ENCODE measurements at places on chromosomes 3 and 15. TPM values are rescaled to one million over a fixed set of nuclear protein-coding genes. Genes with fewer than 3 reads are reported as not detected.

GRCh38 chr3:24615177-24615576 is 120.5 kb upstream of the THRB start:
- DNase-seq, result no peak

- DNase-seq, result no peak
These were observed 511.6 kb upstream of the MDFIC2 start for GRCh38 chr3:70824078-70824477.

Gene ZBED2
- 0.42 TPM for polyA plus RNA-seq

Gene UMPS
- polyA plus RNA-seq, result 51.0 TPM

DNA sequence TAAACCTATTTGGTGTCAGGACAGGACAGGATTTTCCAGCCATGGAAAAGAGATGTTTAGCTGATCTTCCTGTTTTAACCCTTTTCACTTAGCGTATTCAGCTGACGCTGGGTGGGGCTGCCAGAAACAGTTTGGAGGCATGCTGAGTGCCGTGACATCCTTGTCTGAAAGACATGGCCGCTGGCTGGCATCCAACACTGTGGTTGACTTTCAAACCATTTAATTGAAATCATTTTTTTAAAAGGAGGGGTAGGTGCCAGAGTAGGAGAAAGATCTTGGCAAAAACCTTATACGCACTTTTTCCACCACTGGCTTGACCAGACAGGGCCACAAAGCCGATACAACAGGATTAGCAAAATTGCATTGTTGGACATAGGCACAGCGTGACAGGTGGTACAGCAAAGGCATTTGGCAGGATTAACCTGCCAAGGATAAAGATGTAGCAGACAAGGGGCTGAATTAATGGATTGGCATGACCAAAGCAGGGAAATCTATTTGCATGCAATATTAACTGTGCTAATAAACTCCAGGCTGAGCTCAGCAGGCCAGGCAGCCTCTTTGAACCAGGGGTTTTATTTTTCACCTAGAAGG is 131.8 kb upstream of the TOPAZ1 start:
- no peak for DNase-seq

- DNase-seq, result no peak
These were observed 276.2 kb upstream of the SGO1 start for GRCh38 chr3:20462226-20462625.

Gene TLE3
- 34.1 TPM for polyA plus RNA-seq

DNA sequence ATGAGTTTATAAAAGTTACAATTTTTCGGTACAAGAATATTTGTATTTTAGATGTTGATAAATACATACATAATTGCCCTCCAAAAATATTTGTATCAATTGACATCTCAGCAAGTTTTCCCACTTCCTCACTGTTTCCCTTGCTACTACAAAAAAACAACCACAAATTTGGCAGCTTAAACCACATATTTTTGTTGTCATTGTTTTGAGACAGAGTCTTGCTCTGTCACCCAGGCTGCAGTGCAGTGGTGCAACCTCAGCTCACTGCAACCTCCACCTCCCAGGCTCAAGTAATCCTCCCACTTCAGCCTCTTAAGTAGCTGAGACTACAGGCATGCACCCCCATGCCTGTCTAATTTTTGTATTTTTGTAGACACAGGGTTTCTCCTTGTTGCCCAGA is 162.8 kb upstream of the RARB start:
- DNase-seq, result no peak

- DNase-seq, result no peak
These were observed 871.8 kb upstream of the NR2F2 start for GRCh38 chr15:95458721-95459120.

- no peak for DNase-seq
These were observed 2.8 kb upstream of the SLC28A2 start for GRCh38 chr15:45249125-45249780.

DNA sequence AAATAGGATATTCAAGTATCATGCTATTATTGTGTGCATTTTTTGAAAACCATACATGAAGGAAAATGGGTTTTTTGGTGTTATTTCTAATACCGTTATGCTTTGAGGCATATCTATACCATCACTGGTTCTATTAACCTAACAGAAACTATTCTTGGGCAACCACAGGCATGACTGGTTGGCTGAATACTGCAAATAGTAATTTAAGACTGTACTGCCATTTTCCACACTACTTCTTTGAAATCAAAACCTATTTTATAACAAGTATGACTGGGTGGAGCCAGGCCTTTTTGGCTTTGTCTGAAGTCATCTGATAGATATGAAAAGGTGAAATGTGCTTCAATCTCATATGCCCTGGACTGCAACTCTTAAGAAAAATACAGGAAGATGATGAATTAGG is 115.1 kb downstream of the ULK4 start:
- DNase-seq, result no peak

GRCh38 chr3:67685499-67685898 is 31.1 kb upstream of the SUCLG2 start:
- no peak for DNase-seq

GRCh38 chr3:79111375-79112052 is 656.3 kb downstream of the ROBO1 start:
- no peak for DNase-seq

DNA sequence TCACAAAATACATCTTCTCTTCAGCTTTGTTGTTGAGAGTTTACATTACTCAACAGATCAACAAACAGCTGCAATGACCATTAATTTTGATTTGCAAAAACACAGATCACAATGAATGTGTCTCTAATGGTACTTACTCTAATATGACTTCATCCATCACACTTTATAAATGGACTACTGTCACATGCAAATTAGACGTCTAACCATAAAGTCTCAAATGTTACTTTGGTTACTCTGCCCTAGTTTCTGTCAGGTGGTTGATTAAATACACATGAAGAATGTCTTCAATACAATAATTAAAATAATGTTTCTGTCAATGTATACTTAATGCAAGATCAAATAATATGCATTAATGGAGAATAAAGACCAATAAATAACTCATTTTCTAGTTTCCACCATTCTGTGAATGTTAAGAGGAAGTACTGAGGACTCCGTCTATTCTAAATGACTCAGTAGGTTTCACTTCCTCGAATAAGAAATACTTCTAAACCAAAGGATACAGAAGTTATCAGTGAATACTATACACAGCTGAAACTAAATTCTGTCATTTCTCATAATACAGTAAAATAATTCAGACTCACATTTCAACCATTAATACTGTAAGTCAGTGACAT is 145.8 kb downstream of the CBLB start:
- DNase-seq, result no peak

DNA sequence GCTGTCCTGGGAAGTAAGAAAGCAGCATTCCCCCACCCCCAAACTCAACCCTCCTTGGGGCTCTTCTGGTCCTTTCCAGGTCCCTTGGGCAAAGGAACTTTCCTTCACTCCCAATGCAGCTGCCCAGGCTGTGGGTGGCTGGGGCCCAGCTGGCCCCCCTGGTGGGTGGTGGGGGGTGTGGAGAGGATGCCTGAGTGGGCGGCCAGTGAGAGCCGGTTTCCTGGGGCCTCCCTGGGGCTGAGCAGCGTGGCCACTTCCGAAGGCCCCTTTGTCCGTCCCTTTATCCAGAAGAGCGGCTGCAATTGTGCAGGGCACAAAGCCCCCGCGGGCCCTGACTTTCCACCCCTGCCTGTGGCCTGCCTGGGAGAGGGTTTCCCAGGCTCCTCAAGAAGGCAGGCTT is 61.0 kb downstream of the RHCG start:
- DNase-seq, result no peak

GRCh38 chr3:158762701-158763100 is 30.4 kb upstream of the RARRES1 start:
- no peak for DNase-seq

DNA sequence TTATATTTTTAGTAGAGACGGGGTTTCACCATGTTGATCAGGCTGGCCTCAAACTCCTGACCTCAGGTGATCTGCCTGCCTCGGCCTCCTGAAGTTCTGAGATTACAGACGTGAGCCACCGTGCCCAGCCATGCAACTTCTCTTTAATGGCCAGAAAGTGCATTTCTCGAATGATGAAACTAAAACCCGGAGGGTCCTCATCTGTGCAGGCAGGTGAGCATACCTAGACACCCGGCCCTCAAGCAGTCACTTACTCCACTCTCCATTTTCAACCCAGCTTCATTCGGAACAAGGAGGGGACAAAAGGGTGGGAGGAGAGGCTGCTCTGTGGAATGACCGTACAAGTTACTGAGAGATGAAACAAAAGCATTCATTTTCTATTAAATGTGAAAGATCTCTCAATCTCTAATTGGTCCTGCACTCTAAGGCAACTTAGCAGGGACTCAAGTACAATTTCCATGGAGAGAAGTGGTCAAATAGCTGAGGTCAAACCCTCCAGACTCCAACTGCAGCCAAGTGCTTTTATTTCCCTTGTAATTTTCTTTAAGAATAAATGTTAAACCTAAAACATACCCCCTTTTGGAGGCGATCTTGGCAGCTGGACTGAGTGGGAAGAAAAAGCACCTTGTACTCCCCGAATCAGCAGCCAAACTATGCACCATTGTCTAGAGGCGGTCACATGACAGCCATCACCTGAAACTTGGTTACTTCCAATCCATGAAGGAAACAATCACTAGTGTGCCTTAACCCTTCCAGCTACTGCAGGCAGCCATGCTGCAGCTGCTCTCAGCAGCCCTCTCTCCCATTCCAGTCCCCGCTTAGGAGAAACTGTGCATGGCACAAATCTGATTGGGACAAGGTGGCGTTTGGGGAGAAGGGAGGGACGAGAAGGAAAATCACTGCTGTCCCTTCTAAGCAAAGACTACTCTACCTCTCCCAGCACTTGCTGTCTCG is 62.2 kb downstream of the VGLL4 start:
- no peak for DNase-seq

DNA sequence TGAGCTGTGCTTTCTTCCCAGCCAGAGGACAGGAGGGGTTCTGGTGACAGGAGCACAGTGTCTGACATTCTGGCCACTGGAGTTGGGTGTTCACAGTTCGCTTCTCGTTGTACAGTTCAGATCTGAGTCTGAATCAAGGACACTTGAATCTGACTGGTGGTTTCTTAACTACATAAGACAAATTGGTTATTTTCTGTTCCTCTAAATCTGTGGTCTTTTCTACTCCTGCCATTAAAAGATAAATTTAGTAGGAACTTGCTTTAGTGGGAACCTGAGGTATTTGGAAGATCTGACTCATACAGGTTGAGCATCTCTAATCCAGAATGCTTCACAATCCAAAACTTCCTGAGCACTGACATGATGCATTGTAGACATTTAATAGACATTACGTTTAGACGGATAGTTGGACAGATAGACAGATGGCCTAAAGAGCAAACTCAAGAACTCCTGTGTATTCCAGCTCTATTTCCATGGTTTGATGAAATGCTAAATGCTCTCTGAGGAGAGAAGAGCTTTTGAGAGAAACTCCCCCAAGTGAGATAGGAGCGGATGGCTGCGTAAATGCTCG is 71.0 kb downstream of the CCK start:
- no peak for DNase-seq

Measured in left renal cortex interstitium (tissue), 4 donors.